ENCODE measurements at places on chromosomes 6 and 20. TPM values are rescaled to one million over a fixed set of nuclear protein-coding genes. Genes with fewer than 3 reads are reported as not detected.

RAB44 gene
- total RNA-seq, result under 0.01 TPM

SNAI1 gene
- 0.83 TPM for total RNA-seq

RIPPLY2 gene
- 0.29 TPM for total RNA-seq

KHDC1 gene
- 8.1 TPM for total RNA-seq

ZC2HC1B gene
- total RNA-seq, result not detected
